ENCODE measurements at places on chromosomes 5 and 9. TPM values are rescaled to one million over a fixed set of nuclear protein-coding genes. Genes with fewer than 3 reads are reported as not detected.

NACC2 gene
- 35.7 TPM for total RNA-seq

ADGRD2 gene
- total RNA-seq = not detected

LEAP2 gene
- total RNA-seq = 0.16 TPM

HTR4 gene
- total RNA-seq = not detected

PRDM9 gene
- not detected for total RNA-seq

GADD45G gene
- total RNA-seq = 1.4 TPM
